ENCODE measurements at places on chromosomes 5 and 9.

DNA sequence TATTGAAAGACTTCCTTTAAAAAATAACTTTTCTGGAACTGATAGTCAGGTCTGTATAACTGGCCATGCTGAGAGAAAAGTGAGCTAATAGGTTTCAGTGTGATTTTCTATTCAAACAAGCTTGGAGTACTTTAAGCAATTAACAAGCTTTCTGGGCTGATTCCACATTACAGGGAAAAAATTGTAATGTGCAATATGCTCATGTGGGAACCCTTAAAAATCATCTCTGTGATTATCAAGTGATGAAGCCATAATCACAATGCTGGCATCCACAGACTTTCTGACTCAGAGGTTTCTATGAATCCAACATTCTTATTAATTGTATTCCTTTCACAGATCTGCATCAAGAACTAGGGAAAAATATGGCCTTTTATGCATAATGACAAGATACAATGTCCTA is 212.2 kb upstream of the ACO1 start:
- no peak for DNase-seq

GRCh38 chr9:98391406-98391805 is 136.0 kb upstream of the TBC1D2 start:
- DNase-seq = no peak

DNA sequence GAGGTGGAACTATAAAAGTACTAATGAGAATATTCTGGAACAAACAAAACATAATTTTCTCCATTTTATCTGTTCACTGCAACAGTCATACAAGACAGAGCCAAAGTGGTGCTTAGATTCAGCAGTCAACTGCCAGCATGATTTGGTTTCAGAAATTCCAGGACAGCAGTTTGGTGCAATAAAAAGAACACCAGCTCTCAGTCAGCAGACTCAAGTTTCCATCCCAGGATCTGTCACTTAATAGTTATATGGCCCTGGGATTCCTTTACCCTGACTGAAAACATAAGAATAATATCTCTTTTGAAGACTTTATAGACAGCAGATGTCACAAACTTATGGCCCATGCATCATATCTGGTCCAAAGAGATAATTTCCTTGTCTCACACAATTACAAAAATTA is 92.8 kb upstream of the RASEF start:
- DNase-seq = no peak

- no peak for DNase-seq
Observed at GRCh38 chr5:173962436-173962972, 26.5 kb upstream of the C5orf47 start.

Measured in stimulated activated CD8-positive, alpha-beta memory T cell treated with anti-CD3 and anti-CD28 coated beads, Interleukin-2, amount 100 ng/mL, for 1 hour (primary cell).